Fibroblast of skin of back (primary cell): ENCODE measurements at places on chromosomes 11 and 22.

DNA sequence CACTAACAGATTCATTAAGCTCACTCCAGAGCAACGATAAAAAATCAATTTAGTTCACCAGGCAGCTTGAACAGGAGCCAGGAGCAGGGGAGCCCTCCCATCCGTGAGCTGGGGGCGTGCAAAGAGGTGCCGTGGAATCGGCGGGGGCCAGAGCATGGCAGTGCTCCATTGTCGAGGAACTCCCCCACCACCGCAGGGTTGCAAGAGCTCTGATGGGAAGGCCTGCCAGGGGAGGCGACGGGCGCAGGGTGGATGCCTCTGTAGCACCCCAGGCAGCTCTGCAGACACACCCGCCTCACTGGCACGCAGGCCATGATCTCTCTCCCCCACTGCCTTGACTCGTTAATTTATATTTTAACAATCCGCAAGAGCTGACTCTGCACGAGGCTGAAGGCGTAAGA lies 433.2 kb downstream of the MIAT start:
- DNase-seq = no peak

- DNase-seq = no peak
Measured at GRCh38 chr11:75421902-75422247, 11.1 kb downstream of the KLHL35 start.

DNA sequence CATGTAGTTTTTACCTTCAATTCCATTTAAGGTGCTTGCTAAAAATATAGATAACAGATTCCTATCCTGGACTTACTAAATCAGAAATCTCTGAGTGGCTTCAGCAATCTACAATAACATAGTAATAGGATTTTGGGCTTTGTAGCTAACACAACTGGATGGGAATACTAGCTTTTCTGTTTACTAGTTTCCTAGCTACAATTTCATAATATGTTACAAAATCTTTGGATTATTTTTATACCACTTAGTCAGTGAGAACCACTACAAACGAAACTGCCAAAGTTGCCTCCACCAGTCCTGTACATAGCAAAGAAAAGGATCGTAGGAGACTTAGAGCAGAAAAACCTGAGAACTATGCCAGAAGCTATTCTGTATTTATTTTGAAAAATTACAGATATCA lies 87.7 kb upstream of the ANO3 start:
- no peak for DNase-seq

DNA sequence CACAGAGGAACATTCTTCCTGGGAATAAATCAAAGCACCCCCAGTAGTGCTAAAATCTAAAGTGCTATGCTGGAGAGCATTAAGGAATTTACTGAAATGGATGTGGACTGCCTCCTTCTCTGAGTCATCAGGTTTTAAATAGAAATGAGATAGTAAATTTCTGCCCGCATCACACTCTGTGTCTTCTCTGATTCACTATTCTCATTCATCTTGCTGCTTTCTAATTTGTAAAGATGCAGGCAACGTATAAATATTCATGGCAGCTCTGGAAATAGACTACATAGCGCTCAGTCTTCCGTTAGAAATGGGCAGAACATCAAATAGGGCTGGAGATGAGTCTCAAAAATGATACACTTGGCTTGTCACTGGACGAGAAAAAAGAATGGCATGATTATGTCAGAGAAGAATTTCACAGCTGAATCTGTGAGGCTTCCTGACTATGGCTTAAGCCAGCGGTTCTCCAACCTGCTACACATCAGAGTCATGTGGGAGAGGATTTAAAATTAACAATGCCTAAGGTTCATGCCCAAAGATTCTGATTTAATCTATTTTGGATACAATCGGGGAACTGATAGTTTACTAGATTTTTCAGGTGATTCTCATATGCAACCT lies 178.2 kb downstream of the LRRC4C start:
- peak; percentile 90 for DNase-seq

DNA sequence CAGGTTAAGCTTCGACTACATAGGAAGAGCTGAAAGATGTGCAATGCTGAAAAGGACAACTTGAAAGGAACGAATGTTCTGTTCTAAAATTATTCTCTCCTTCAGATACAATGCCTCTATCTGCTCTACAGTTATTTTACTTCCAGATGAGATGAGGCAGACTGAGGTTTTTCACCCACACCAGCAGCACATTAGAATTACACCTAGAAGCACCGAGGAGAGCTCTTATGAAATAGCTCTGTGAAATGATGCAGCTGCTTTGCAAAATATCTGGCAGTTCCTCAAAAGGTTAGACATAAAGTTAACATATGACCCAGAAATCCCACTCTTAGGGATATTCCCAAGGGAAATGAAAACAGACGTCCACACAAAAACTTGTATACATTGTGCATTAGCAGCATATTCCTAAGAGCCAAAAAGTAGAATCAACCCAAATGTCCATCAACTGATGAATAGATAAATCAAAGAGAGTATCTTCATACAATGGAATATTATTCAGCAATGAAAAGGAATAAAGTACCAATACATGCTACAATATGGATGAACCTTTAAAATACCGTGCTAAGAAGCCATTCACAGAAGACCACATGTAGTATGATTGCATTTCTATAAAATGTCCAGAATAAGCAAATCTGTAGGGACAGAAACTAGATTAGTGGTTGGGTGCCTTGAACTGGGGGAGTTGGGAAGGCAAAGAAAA lies 34.5 kb downstream of the WT1 start:
- no peak for DNase-seq

DNA sequence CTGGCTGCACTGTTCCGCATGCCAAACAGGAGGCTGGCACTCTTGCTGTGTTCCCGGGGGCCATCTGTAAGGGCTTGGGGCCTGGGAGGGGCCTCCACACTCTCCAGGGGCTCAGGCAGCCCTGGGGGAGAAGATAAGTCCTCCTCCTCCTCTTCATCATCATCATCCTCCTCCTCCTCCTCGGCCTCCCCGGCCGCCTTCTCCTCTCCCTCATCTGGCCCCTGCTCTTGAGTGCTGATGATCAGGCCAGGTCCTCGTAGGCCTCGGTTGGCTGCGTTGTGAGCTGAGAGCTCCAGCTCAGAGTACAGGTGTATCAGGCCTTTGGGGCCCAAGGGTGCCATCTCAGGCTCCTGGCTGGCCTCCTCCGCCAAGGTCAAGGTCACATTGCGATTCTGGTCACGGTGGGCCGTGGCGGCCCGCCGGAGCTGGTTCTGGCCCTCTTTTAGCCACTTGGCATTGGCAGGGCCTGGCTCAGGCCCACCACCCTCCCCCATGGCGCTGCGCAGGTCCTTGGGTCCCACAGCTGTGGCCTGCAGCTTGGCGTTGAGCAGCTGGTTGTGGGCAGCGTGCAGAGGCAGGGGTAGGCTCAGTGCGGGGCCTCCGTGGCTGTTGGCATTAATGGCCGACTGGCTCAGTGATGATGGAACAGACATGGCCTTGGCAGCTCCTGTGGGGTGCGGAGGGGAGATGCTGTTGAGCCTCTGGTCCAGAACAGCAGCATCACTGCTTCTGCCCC lies 8.0 kb downstream of the APBB1 start:
- no peak for DNase-seq
